ENCODE measurements at places on chromosomes 12 and 14. TPM values are rescaled to one million over a fixed set of nuclear protein-coding genes. Genes with fewer than 3 reads are reported as not detected.

ANKS1B gene
- total RNA-seq, result 16.5 TPM

GRCh38 chr12:86006727-86007126 lies 132.6 kb downstream of the NTS start:
- DNase-seq, result no peak

DNA sequence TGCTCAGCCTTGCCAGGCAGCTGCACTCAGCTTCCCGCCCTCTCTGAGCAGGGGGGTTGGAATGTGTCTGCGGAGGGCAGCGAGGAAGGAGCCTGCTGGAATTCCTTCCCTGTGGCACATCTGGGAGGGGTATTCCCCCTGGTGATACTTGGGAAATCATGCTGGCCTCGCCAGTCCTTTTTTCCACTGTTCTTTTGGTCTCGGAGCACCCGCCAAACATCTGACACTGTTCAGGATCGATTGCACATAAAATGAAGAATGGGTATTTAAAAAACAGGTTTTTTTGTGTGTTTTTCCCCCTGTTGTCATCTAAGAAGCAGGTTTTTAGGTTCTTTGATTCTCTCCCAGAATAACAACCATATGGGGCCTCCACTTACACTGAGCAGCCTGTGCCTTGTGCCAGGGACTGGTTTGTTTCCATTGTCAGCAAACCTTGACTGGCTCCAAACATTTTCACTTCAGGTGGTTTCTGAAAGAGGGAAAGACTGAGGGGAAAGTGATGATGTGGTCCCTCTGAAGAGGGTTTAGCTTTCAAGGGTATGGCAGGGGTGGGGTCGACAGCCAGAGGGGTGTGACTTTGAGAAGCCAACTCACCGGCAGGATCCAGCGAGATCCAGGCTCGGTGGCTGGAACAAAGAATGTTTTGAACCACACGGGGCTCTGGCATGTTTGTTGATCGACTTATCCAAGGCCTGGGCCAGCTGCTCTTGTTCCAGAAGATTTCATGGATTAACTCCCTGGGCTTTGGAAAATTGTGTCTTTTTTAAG lies 215.1 kb downstream of the CACNA1C start:
- DNase-seq, result peak; percentile 65

DNA sequence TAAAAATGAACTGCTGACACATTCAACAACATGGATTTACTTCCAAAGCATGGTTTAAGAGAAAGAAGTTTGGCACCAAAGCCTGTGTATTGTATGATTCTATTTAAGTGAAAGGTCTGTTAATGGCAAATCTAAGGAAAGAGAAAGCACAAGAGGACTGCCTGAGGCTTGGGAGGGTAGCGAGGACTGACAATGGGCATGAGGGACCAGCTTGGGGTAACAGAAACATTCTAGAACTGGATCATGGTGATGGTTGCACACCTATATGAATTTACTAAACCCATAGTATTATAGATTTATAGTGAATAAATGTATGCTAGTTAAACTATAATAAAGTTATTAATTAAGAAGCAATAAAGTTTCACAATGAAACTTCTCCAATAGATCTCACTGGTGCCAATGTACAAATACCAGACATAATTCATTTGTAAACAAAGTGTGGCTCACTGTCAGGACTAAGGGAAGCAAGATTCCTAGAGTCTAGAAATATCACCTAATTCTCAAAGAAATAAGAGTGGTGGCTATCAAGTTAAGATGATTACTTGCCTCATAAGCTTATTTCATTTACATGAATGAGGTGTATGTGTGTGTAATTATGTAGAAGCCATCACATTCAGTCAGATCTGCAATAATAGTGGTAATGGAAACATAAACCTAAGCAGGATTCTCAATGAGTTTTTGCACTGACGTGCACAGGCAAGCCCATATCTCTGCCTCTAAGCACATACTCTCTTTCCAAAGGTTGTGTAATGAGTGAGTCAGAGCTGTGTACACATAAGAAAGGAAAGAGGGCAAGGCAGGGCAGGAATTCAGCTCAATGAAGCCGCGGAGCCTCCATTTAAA lies 353.4 kb downstream of the KCNH5 start:
- DNase-seq, result peak; percentile 59

CAPZA3 gene
- not detected for total RNA-seq

GRCh38 chr14:68544081-68544892 lies 248.6 kb downstream of the ZFP36L1 start:
- peak; percentile 78 for DNase-seq

TAMALIN gene
- 25.5 TPM for total RNA-seq

- DNase-seq, result peak; percentile 31
Observed at GRCh38 chr14:32404784-32405573, 75.9 kb downstream of the AKAP6 start.

DNA sequence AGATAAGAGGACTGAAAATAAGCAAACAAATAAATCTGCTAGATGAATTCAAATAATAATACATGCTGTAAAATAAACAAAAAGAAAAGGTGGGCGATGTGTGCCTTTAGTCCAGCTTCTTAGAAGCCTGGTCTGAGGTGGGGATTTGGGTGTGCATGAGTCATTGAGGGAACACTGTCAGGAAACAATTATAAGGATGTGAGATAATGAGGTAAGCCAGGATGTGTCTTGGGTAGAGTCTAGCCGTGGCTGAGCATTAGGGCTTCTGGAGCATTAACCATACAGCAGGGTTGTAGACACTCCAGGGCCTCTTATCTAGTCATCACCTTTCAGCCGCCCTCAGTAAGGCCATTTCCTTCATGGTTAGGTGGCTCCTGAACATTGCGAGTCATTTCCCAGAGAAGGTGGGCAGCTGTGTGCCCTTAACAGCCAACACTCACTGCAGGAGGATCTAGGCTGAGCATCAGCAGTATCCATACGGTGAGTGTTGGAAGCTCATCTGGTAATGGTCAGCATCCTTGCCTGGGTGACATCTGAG lies 405.6 kb downstream of the GLT1D1 start:
- DNase-seq, result no peak

- DNase-seq, result peak; percentile 88
Observed at GRCh38 chr14:51780006-51780692, 80.3 kb upstream of the GNG2 start.

GRCh38 chr14:69152181-69152901 lies 578 bp downstream of the DCAF5 start:
- peak; percentile 67 for DNase-seq

NRL gene
- 2.4 TPM for total RNA-seq

- peak; percentile 24 for DNase-seq
Observed at GRCh38 chr14:62674563-62675237, 370.6 kb downstream of the KCNH5 start.

MGAT2 gene
- 30.7 TPM for total RNA-seq

DNA sequence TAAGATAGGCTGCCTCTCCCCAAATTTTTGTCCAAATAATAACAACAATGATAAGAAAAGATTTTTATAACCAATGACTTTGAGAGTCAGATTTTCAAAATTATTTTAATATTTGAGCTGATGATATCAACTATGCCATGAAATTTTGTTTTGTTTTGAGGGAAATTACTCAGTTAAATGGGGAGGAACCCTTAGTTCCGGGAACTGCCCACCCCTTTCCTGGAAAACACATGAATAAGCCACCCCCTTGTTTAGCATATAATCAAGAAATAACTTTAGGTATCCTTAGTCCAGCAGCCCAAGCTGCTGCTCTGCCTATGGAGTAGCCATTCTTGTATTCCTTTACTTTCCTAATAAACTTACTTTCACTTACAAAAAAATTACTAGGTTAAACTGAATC lies 61.4 kb downstream of the HMGA2 start:
- DNase-seq, result no peak

GRCh38 chr12:54195737-54196347 lies 7.1 kb upstream of the SMUG1 start:
- peak; percentile 57 for DNase-seq

POU6F1 gene
- 4.5 TPM for total RNA-seq

- no peak for DNase-seq
Observed at GRCh38 chr12:484096-484495, 24.4 kb downstream of the B4GALNT3 start.

DNA sequence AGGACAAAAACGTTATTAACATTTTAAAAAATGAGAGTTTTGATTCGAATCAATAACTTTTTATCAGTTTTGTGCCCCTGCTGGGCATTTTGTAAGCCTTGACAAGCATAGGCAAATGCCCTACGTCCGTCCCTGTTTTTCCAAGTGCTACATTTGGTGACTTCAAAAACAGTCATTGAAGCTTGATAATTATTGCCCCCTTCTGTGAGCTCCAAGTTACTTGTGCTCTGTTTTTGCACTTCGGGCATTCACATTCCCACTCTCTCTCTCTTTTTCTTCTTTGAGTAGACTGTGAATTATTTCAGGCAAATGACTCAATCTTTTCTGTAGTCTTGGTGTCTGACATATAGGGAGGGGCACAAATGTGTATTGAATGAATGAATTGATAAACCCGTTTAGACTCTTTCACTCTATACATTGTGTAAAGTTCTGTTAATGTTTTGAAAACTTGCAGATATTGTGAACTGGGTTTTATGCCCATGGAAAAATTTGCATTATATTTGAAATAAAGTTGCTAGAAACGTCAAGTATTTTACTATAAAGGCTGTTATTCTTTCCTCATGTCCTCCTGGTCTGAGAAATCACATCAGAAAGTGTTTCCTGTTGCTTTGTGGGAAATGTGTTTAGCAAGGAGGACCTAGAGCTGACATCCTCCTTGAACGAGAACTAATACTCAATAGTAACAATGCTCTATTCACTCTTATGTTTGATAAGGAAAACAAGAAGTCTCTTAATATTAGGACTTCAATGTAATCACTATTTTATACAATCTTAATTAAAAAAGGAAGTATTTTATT lies 1.4 kb downstream of the APAF1 start:
- DNase-seq, result peak; percentile 37

OVCH1 gene
- 0.10 TPM for total RNA-seq

TMEM253 gene
- total RNA-seq, result not detected

GRCh38 chr12:13566292-13566691 lies 369.8 kb downstream of the EMP1 start:
- no peak for DNase-seq

RGS6 gene
- total RNA-seq, result 5.6 TPM

GRCh38 chr12:94282675-94283074 lies 134.3 kb downstream of the PLXNC1 start:
- no peak for DNase-seq

FKBP4 gene
- 57.7 TPM for total RNA-seq

DNA sequence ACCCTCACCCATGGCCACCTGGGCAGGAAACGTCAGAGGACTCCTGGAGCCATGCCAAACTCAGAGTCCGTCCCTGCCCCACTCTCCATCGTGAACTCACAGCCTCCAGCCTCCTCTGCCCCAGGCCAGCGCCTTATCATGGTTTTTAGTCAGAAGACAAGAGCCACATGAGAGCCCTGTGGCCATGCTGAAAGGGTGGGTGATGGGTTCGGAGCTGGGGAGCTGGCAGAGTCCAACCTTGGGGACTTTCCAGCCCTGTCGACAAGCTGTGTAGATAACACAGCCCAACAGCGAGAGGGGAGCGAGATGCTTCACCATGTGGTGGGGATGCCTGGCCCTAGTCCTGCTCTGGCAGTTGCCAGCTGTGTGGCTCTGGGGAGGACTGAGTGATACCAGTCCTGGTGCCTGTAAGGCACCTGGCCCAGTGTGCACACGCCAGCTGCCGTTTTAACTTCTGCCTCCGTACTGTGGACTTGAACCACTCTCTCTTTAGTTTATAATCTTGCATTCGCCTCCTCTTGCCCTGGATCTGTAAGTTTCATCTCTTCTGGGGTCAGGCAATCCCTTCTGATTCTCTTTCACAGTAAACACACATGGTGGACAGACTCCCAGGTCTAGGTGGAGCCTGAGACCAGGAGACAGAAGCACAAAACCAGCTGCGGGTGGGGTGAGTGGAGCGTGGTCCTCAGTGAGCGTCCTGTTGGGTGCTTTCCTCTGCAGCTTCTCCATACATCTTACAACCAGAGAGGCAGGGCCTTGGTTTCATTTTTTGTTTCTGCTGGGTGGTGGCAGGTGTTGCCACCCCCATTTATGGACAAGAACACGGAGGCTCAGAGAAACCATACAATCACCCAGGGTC lies 55.3 kb downstream of the RIN3 start:
- DNase-seq, result no peak

DNA sequence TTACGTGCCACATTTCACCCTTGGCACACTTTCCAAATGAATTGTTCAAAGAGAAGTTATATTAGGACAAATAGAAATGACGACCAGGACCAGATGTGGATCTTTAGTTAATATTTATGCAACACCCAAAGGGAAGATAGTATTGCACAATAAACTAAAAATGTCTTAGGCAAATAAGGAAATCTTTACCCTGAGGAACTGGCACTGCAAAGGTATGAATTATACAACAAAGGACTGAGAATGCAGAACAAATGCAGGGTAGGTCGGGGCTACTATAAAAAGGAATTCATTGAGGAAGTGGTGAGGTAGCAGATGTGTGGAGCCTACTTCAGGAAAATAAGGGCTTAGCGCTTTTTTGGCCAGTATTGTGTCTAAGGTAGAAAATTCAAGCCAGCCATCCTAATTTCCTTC lies 3.9 kb upstream of the TMTC2 start:
- no peak for DNase-seq

GRCh38 chr14:94237983-94238382 lies 55.1 kb downstream of the SERPINA10 start:
- no peak for DNase-seq

DNA sequence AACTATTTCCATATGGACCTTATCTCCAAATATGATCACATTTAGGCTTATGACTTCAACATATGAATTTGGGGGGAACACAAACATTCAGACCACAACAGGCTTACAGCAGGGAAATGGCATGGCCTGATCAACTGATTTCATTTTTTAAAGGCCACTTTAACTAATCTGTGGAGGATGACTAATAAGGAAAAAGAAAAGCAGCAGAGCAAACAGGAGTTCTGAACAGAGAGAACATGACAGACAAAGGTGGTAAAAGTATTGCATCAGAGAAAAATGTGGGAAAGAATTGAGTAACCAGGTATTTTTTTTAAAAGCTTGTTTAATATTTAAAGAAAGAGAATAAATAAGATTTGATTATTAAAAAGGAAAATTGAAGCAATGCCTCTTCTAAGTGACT lies 366.1 kb upstream of the TMPO start:
- DNase-seq, result no peak

DNA sequence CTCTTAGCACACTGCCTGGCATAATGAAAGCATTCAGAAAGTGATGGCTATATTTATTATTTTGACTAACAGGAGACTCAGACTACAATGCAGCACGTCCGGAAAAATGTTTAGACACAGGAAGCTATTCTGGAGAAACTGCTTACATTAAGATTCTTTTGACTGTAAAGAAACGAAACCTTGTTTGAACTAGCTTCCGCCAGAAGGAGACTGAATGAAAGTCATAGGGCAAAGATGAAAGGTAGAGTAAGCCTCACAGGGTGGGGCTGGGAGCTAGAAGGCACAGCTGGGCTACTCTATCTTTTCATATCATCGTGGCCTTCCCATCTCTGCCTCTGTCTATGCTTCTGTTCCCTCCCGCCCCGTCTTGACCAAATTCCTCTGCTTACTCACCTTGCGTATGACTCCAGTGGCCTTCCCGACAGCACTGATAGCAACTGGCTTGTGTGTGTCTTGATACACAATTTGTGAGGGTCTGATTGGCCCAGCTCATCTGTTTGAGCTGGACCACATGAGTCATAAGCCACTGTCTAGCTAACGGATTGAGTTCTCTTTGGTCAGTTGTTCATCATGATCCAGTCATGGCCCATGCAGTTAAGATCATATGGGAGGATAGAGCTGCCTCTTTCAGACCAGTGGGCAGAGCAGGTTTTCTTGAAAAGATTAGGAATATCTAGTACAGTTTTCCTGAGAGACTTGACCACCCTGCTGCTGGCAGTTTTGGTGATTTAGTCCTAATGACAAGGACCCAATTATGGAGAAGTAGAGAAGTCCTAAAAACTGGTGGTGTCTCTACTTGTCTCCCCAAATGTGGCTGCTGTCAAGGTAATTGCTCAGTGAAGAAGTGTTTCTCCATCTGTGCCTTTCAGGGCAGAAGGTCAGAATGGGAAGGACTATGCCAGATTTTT lies 151.5 kb upstream of the SLC38A2 start:
- DNase-seq, result peak; percentile 31

GRCh38 chr12:82966001-82966559 lies 279.4 kb downstream of the TMTC2 start:
- no peak for DNase-seq
